ENCODE measurements at places on chromosomes 1 and 21.

DNA sequence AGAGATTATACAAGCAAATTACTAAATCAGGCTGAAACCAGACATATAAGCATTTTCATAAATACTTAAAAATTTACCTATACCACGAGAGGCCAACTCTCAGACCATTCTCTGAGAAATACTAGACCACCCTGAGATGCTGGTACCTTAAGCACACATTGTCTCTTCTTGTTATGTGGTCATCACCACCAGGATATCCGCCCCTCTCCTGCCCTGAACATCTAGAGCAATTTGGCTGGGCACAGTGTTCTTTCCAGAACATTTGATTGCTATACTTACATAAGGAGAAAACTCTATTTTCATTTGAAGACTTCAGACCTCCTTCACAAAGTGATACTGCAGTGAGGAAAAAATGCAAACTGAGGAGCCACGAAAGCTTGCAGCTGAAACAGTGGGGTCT lies 36.2 kb upstream of the DUSP10 start:
- no peaks in the 10 kb centered on the region for H3K36me3 ChIP-seq
- no peak overlapping the region for H3K27ac ChIP-seq
- DNase-seq, result no peak

DNA sequence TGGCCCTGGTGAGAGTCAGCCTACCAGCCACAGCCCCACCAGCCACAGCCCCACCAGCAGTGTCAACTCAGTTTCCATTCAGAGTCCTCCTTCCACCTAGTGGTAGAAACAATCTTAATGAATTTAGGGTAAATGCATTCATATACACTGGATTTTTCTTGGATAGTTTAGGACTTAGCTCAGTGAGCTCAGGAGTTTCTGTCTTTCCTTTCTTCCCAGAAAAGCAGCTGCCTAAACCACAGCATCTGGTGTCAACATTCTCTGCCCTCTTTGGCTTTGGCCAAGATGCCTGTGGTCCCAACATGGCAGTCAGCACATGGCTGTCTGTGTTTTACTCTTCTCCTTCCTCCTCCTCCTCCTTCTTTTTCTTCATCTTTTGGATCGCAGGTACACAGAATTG lies 94.0 kb downstream of the CLIC6 start:
- no peaks in the 10 kb centered on the region for H3K36me3 ChIP-seq
- H3K27ac ChIP-seq, result no peak overlapping the region
- no peak for DNase-seq

GRCh38 chr21:28740125-28740524 lies 252.6 kb downstream of the LTN1 start:
- H3K36me3 ChIP-seq, result peaks cover 1% of the 10 kb centered on the region
- H3K4me3 ChIP-seq, result no peak overlapping the region
- no peaks in the 10 kb centered on the region for H3K27me3 ChIP-seq
- no peak overlapping the region for H3K27ac ChIP-seq
- no peak for DNase-seq

DNA sequence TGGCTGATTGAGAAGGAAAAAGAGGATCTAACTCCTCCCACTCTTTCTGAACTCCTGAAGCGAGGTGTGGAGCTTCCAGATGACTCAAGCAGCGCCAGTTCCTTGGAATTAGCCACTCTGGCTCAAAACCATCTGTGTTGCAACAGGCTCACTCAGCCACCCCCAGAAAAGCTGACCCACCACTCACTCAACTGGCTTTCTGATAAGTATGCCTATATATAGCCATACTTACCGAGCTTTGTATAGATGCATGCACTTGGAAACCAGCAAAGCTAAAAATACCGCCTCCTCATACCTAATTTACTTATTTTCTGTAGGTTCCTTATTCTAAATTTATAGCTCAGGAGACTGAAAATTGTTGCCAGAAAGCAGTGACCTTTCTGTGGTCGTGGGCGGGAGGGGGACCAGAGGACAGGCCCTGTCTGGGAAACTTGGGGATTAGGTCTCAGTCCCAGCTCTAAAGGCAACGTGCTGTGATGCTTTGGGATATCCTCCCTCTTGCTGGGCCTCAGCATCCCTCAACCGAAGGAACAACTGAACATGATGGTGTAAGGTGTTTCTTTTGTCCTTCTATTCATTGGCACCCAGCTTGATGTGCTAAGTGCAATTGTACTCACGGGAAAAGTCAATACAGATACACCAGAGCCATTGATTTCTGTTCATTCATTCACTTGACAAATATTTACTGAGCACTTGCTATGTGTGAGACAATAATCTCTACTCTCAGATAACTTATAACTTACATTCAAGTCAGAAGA lies 65.7 kb downstream of the NENF start:
- H3K4me3 ChIP-seq, result no peak overlapping the region
- H3K27me3 ChIP-seq, result no peaks in the 10 kb centered on the region
- no peaks in the 10 kb centered on the region for H3K36me3 ChIP-seq
- no peak for DNase-seq

- peaks cover 33% of the 10 kb centered on the region for H3K36me3 ChIP-seq
- no peak overlapping the region for H3K27ac ChIP-seq
- no peaks in the 10 kb centered on the region for H3K27me3 ChIP-seq
- no peak for DNase-seq
These were observed 118.0 kb upstream of the IFFO2 start for GRCh38 chr1:19074361-19074901.

GRCh38 chr1:46477153-46477929 lies 12.3 kb upstream of the DMBX1 start:
- peak; percentile 49 for DNase-seq
- no peak overlapping the region for H3K4me3 ChIP-seq
- H3K27ac ChIP-seq, result no peak overlapping the region
- H3K4me1 ChIP-seq, result no peaks in the 10 kb centered on the region

GRCh38 chr1:206455289-206455665 lies 15.0 kb upstream of the IKBKE start:
- peaks cover 36% of the 10 kb centered on the region for H3K36me3 ChIP-seq
- peaks cover 47% of the 10 kb centered on the region for H3K4me1 ChIP-seq
- H3K27me3 ChIP-seq, result peaks cover 2% of the 10 kb centered on the region
- peak overlapping the region; percentile 81 for H3K27ac ChIP-seq
- DNase-seq, result no peak
- no peak overlapping the region for H3K4me3 ChIP-seq

- no peak overlapping the region for H3K4me3 ChIP-seq
- H3K36me3 ChIP-seq, result no peaks in the 10 kb centered on the region
- peaks cover 94% of the 10 kb centered on the region for H3K27me3 ChIP-seq
- no peaks in the 10 kb centered on the region for H3K4me1 ChIP-seq
- DNase-seq, result no peak
These were observed 17.9 kb downstream of the SIM2 start for GRCh38 chr21:36716836-36717235.

DNA sequence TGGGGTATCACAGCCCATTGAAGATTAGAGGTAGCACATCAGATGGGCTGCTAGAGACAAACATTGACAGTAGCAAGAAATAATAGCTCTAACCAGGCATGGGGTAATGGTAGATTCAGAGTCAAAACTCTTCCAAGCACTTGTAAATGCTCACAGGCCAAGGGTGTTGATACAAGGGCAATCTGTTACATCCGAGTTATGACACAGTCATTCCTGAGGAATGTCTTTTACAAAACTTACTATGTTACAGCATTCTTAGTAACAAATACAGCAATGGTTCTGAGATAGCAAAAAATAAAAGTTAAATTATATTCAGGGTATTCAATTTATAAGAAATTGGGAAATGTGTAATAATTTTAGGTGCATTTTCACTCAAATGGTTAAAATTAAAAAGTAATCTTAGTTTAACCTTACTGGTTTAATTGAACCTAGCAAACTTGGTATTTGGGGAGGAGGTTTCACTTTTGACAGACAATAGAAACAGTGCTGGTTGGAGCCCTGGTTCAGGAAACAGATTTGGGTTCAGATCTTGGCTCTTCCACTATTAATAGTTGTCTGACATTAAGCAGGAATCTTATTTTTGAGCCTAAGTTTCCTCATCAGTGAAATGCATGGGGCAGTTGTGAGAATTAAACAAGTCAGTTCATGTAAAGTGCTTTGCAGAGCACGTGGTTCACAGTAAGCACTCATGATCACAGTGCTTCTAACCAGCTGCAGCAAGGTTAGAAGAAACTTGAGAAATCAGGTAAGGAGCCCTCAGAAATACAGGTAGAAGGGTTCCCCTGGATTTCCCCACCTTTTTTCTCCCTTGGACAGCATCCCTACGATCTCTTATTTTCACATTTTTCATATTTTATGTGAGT lies 4.4 kb downstream of the ST3GAL3 start:
- H3K36me3 ChIP-seq, result peaks cover 2% of the 10 kb centered on the region
- no peaks in the 10 kb centered on the region for H3K27me3 ChIP-seq
- H3K27ac ChIP-seq, result no peak overlapping the region
- H3K4me1 ChIP-seq, result peaks cover 14% of the 10 kb centered on the region
- no peak overlapping the region for H3K4me3 ChIP-seq
- DNase-seq, result no peak

GRCh38 chr1:33182401-33182841 lies 578 bp upstream of the TRIM62 start:
- H3K36me3 ChIP-seq, result no peaks in the 10 kb centered on the region
- peaks cover 1% of the 10 kb centered on the region for H3K27me3 ChIP-seq
- peak overlapping the region; percentile 23 for H3K27ac ChIP-seq
- peak overlapping the region; percentile 83 for H3K4me3 ChIP-seq
- peaks cover 16% of the 10 kb centered on the region for H3K4me1 ChIP-seq

- no peaks in the 10 kb centered on the region for H3K36me3 ChIP-seq
- H3K4me3 ChIP-seq, result no peak overlapping the region
- H3K27ac ChIP-seq, result peak overlapping the region; percentile 3
- H3K4me1 ChIP-seq, result no peaks in the 10 kb centered on the region
- no peaks in the 10 kb centered on the region for H3K27me3 ChIP-seq
- DNase-seq, result no peak
These were observed 19.9 kb downstream of the PLA2G4A start for GRCh38 chr1:186848509-186849130.

- DNase-seq, result peak; percentile 38
- no peak overlapping the region for H3K27ac ChIP-seq
- peaks cover 12% of the 10 kb centered on the region for H3K4me1 ChIP-seq
- H3K27me3 ChIP-seq, result peaks cover 40% of the 10 kb centered on the region
- no peaks in the 10 kb centered on the region for H3K36me3 ChIP-seq
These were observed 49.9 kb upstream of the CYP2J2 start for GRCh38 chr1:59976194-59977074.

GRCh38 chr1:25757846-25758185 lies 42.2 kb upstream of the SELENON start:
- H3K4me1 ChIP-seq, result peaks cover 5% of the 10 kb centered on the region
- H3K27ac ChIP-seq, result no peak overlapping the region
- H3K4me3 ChIP-seq, result no peak overlapping the region
- peaks cover 62% of the 10 kb centered on the region for H3K27me3 ChIP-seq
- no peak for DNase-seq

DNA sequence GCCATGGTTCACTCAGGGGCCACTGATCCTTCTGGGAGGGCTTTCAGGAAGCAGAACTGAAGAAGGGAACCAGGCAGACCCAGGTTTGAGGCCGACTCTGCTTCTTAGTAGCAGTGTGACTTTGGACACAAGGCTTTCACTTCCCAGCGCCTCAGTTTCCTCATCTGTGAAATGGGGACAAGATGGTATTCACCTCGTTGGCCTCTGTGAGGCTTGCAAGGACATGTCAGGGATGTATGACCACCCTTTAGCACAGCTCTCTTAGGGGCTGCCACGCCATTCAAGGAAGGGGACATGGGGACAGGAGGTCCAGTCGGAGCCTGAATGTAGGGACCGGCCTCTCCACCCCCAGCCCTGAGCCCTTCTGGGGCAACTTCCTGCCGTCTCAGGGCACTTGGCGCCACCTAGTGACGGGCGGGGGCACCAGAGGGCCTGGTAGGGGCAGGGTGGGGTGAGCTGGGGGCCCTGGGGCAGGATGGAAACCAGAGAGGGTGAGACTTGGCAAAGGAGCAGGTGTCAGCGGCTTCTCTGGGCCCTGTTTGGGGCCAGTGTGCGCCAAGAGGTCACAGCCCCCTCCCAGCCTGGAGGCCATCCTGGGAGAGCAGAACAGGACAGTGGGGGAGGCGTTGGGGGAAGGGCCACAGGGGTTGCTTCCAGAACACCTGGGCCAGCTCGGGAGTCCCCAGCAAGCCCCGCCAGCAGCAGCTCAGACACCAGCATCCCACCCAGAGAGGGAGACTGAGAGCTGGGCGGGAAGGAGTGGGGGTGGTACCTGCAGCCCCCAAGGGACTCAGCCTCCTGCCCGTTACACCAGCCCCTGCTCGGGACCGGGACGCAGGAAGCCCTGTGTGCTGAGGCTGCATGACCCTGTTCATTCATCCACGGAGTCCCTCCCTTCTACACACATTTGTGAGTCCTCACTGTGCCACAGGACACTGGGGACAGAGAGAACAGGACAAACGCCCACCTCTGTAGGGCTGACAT lies 102.5 kb upstream of the TARDBP start:
- no peak overlapping the region for H3K4me3 ChIP-seq
- H3K4me1 ChIP-seq, result peaks cover 6% of the 10 kb centered on the region
- no peak for DNase-seq
- H3K27me3 ChIP-seq, result no peaks in the 10 kb centered on the region
- H3K36me3 ChIP-seq, result no peaks in the 10 kb centered on the region

DNA sequence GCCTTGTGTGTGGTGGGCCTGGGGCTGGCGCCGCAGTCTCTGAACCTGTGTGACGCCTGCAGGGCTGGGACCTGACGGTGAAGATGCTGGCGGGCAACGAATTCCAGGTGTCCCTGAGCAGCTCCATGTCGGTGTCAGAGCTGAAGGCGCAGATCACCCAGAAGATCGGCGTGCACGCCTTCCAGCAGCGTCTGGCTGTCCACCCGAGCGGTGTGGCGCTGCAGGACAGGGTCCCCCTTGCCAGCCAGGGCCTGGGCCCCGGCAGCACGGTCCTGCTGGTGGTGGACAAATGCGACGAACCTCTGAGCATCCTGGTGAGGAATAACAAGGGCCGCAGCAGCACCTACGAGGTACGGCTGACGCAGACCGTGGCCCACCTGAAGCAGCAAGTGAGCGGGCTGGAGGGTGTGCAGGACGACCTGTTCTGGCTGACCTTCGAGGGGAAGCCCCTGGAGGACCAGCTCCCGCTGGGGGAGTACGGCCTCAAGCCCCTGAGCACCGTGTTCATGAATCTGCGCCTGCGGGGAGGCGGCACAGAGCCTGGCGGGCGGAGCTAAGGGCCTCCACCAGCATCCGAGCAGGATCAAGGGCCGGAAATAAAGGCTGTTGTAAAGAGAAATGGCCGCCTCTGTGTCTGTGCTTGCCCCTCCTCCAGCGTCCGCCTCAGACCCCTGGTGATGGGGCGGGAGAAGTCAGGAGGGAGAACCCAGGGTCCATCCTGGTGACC lies 788 bp downstream of the ISG15 start:
- peak overlapping the region; percentile 97 for H3K27ac ChIP-seq
- peak overlapping the region; percentile 89 for H3K4me3 ChIP-seq
- H3K36me3 ChIP-seq, result peaks cover 9% of the 10 kb centered on the region
- H3K27me3 ChIP-seq, result no peaks in the 10 kb centered on the region

DNA sequence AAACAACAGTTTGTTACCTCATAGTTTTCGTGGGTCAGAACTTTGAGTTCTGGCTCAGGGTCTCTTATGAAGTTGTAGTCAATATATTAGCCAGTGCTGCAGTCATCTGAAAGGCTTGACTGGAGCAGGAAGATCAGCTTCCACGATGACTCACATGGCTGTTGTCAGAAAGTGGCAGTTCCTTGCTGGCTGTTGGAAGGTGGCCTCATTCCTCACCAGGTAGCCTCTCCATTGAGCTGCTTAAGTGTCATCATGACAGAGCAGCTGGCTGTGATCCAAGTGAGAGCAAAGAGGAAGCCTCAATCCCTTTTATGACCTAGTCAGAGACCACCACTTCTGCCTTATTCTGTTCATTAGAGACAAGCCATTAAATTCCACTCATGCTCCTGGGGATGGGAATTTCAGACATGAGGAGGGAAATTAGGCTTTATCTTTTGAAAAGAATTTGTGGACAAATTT lies 5.6 kb downstream of the OSBPL9 start:
- H3K4me1 ChIP-seq, result peaks cover 44% of the 10 kb centered on the region
- no peak overlapping the region for H3K4me3 ChIP-seq
- no peaks in the 10 kb centered on the region for H3K36me3 ChIP-seq

Data from mesothelial cell of epicardium (in vitro differentiated cells).